ENCODE measurements at places on chromosomes 5 and 9. TPM values are rescaled to one million over a fixed set of nuclear protein-coding genes. Genes with fewer than 3 reads are reported as not detected.
A peak's percentile ranks its signal among the peaks of the same experiment; 100 is the strongest.

DNA sequence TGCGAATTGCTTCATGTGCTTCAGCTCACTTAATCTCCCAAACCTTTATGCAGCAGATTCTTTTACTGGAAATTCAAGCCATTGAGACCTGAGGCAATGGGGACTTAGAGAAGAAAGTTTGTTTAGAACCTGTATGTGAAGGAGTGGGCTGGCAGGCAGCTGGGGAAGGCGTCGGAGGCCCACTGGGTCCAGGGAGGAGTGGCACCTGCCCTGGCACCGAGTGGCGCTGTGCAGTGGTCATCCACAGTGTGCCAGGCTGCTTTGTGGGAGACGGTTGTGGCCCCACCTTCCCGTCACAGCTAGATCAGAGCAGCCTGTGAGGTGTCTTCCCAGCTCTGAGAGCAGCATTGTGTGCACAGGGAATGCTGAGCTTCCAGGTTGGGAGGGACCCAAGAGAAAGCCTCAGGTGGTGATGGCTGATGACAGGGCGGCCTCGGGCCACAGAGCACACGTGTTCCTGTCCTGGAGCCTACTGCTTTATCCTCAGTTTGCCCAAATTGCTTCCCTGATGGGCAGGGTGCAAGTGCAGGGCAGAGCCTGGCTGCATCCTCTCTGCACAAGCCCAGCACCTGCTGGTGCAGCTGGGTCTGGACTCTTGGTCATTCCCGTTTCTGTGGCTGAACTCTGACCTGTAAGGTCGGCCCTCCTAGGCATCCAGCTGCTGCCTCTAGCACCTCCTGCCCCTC is 175.2 kb downstream of the CACNA1B start:
- H3K27ac ChIP-seq, result no peak overlapping the region
- no peaks in the 10 kb centered on the region for H3K36me3 ChIP-seq
- H3K27me3 ChIP-seq, result no peaks in the 10 kb centered on the region
- no peak overlapping the region for H3K4me3 ChIP-seq
- DNase-seq, result peak; percentile 4

DNA sequence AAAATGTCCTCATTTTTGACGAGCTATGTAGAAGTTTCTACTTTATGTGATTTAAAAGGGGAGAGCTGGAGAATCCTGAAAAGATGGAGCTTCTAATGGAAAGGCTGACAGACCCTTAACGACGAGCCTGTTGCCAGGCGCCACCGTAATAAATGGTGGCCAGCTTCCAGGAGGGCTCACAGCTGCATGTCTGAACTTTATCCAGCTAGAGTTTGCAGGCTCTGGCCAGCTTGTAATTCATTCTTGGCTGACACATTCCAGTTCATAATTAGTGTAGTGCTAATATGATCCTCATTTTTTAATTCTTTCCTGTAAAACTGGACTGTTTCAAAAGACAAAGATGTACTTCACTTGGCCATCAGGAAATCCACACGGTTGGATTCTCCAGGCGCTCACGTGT is 246.7 kb downstream of the GAS1 start:
- H3K27ac ChIP-seq, result peak overlapping the region; percentile 25
- DNase-seq, result no peak
- H3K4me1 ChIP-seq, result peaks cover 10% of the 10 kb centered on the region
- H3K4me3 ChIP-seq, result no peak overlapping the region

DNA sequence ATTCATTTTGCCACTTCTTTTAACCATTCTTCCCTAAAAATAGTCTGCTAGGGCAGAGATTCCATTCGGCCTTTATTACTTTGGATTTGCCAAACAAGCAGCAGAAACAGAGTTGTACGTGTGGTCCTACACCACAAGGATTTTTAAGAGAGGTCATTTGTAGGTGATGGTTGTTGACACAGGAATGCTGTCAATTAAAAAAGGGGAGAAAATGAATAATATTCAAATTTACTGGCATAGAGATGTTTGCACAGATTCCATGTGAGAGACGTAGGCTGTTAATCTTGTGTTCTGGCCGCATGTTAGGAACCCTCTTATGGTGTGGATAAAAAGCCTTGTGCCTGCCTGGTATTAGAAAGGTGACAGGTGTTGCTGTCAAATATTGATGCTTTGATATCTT is 34.9 kb downstream of the TRIO start:
- peaks cover 73% of the 10 kb centered on the region for H3K4me1 ChIP-seq
- no peak for DNase-seq
- H3K4me3 ChIP-seq, result no peak overlapping the region
- H3K27me3 ChIP-seq, result no peaks in the 10 kb centered on the region
- no peak overlapping the region for H3K27ac ChIP-seq

FREM1 gene
- 0.60 TPM for polyA plus RNA-seq

DNA sequence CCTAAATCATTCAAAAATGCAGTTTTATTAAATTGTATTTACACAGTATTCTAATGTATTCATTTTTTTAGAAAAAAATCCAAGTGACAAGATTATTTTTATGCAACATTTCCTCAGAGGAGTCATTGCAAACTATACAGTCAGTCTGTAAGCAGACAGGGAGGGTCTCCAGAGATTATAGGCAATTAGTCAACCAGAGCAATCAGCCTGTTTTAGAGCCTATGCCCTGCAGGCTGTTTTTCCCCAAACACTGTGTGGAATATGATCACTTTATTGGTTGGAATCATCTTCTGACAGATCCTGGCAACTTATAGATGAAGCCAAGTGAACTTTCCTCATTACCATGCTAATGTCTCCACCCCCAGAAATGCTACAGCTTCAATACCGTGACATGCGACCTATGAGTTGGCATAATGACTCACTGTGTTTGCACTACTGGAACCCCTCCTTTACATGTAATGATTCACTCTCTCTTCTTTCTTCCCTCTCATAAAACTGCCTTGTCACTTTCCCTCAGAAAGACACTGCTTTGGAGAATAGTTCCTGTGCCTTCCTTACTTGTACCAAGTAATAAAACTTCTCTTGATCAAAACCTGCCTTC is 577.7 kb upstream of the FTMT start:
- H3K4me1 ChIP-seq, result no peaks in the 10 kb centered on the region
- H3K36me3 ChIP-seq, result no peaks in the 10 kb centered on the region
- no peak overlapping the region for H3K4me3 ChIP-seq

DNA sequence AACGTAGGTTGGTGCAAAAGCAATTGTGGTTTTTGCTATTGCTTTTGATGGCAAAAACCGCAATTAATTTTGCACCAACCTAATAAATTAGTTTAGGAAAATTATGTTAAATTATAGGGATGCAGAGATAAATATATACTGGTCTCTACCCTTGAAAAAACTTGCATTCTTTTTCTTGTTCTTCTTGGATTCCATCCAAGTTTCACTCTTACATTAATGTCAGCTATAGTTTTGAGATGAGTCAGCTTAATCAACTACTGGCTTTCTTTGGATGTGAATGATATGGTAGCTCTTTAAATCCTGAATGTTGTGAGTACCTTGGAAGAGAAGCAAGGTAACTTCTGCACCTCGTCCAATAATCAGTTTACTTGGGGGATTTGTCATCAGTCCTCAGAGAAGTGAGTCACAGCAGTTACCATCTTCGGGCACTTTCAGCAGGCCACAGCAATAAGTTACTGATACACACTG is 549.0 kb upstream of the ZNF608 start:
- H3K4me1 ChIP-seq, result peaks cover 16% of the 10 kb centered on the region
- no peak overlapping the region for H3K27ac ChIP-seq
- no peaks in the 10 kb centered on the region for H3K27me3 ChIP-seq
- no peak overlapping the region for H3K4me3 ChIP-seq
- H3K36me3 ChIP-seq, result no peaks in the 10 kb centered on the region
- DNase-seq, result no peak

DNA sequence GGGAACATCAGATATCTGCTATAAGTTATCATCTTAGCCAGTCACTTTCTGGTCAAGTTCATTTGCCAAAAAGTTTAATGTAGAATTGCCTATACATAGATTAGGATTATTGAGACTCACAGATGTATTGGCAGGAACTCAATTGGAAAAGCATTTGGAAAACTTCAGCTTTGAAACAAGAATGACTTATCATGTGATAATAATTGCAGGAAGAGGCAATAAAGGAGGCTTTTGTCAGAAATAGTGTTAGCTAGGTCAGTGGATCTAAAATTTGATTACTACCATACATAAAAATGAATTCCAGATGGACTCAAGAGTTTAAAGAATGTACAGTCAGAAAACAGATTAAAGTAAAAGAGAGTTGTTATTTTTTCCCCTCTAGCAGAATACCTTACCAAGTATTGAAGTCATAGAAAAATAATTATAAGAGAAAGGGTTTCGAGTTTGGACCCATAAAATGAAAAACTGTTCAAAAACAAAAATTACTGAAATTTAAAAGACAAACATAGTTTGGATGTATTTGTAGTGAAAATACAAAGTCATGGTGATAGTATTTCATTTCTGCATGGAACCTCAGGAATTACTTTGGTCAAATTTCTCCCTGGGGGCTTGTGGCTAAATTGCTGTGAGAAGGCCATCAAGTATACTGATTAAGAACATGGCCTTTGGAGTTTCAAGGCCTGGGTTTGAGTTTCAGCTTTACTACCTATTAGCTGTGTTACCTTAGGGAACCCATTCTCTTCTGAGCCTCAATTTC is 159.9 kb downstream of the TMEM38B start:
- H3K4me1 ChIP-seq, result peaks cover 16% of the 10 kb centered on the region
- H3K4me3 ChIP-seq, result no peak overlapping the region
- no peaks in the 10 kb centered on the region for H3K36me3 ChIP-seq
- H3K27me3 ChIP-seq, result no peaks in the 10 kb centered on the region

GRCh38 chr5:16709691-16710433 is 93.1 kb upstream of the RETREG1 start:
- no peaks in the 10 kb centered on the region for H3K27me3 ChIP-seq
- H3K27ac ChIP-seq, result no peak overlapping the region
- H3K4me3 ChIP-seq, result no peak overlapping the region
- H3K4me1 ChIP-seq, result peaks cover 13% of the 10 kb centered on the region
- no peak for DNase-seq
- H3K36me3 ChIP-seq, result peaks cover 16% of the 10 kb centered on the region

SLC36A3 gene
- not detected for polyA plus RNA-seq

IL9 gene
- not detected for polyA plus RNA-seq

IL4 gene
- not detected for polyA plus RNA-seq

TRIM36 gene
- 0.42 TPM for polyA plus RNA-seq

IFNA13 gene
- not detected for polyA plus RNA-seq

DNA sequence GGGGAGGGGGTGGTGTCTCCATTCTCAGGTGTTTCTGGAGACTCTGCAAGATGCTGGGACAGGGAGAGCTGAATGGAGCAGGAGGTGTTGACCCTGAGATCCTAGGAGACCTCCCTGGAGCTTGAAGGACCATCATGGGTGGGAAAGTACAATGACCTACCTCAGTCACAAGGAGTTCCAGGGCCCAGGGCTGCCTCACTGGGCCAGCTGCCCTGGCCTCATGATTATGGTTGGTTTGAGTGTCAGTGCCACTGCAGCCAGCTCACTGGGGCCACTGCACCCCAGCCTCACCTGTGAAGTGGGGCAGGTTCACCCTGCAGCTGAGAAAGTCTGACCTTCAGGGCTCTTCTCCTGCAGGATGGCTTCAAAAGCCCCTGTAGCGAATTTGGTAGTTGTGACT is 372.5 kb downstream of the IRX2 start:
- no peaks in the 10 kb centered on the region for H3K36me3 ChIP-seq
- H3K27me3 ChIP-seq, result peaks cover 18% of the 10 kb centered on the region
- no peak overlapping the region for H3K27ac ChIP-seq
- H3K4me1 ChIP-seq, result no peaks in the 10 kb centered on the region

DNA sequence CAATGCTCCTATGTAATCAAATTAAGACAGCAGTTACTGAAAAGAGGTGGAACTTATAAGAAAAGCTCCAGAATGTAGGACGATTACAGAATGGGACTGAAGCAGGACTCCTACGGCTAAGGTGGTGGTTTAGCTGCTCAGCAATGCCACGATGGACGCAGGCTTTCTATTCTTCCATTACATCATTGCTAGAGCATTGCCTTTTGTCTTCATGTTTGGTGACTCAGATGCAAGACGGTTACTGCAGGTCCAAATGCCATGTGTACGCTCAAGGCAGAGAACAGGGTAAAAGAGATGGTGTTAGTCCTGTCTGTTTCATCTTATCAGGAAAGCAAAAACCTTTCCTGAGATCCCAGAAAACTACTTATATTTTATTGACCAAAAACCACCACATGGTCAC is 255.1 kb downstream of the ZSWIM6 start:
- no peaks in the 10 kb centered on the region for H3K4me1 ChIP-seq
- no peak overlapping the region for H3K4me3 ChIP-seq
- H3K27me3 ChIP-seq, result no peaks in the 10 kb centered on the region
- no peaks in the 10 kb centered on the region for H3K36me3 ChIP-seq

GRCh38 chr9:113886466-113886865 is 10.4 kb downstream of the ZNF618 start:
- DNase-seq, result no peak
- H3K36me3 ChIP-seq, result peaks cover 21% of the 10 kb centered on the region

DNA sequence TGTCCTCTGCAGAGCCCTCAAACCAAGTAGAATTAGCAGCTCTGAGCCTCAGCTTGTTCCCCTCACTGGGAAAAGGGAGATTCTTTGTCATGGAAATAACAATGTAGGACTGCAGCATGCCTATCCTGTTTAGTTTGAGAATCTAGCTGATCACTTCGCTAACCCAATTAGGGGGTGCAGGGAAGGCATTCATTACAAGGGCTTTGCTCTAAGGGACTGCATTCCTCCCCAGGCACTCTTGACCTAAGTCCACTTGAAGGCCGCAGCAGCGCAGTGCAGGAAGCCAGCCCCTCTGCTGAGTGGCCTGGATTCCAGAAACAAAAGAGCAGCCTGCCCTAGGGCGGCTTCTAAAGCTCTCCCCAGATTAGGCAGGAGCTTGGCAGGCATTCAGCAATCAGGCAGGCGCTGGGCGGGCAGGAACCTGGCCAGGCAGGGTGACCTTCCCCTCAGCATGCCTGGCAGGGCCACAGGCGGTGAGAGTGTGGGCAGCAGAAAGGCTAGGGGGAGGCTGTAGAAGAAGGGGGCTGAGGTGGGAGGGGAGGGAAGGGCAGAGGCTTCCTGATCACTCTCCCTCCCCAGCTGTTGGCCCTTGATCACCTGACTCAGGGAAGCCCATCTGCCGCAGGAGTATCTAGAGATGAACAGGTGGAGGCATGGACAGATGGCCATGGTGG is 24.8 kb downstream of the CCNJL start:
- no peaks in the 10 kb centered on the region for H3K27me3 ChIP-seq
- peak overlapping the region; percentile 24 for H3K27ac ChIP-seq
- H3K36me3 ChIP-seq, result peaks cover 8% of the 10 kb centered on the region
- peak; percentile 85 for DNase-seq
- no peak overlapping the region for H3K4me3 ChIP-seq
- H3K4me1 ChIP-seq, result no peaks in the 10 kb centered on the region

DNA sequence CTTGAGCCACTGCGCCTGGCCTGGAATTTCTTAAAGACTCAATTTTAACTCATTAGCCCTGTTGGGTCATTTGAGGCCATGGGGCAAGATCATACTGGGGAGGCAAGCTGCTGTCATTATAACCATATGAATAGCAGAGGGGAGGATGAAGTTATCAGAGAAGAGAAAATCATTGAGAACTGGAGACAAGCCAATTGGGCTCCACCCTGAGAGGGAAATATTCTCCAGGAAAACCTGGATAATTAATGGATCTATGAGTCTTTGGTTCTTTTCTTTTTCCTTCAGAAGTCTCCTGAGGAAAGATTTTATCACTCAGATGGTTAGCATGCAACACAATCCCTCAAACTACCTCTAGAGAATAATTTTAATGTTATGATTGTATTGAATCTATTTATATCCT is 569.6 kb upstream of the TUSC1 start:
- H3K27ac ChIP-seq, result no peak overlapping the region
- H3K27me3 ChIP-seq, result no peaks in the 10 kb centered on the region
- DNase-seq, result no peak
- H3K36me3 ChIP-seq, result no peaks in the 10 kb centered on the region

REEP2 gene
- polyA plus RNA-seq, result 31.2 TPM

- no peaks in the 10 kb centered on the region for H3K4me1 ChIP-seq
- H3K36me3 ChIP-seq, result no peaks in the 10 kb centered on the region
- H3K4me3 ChIP-seq, result no peak overlapping the region
- DNase-seq, result no peak
- no peaks in the 10 kb centered on the region for H3K27me3 ChIP-seq
Measured at GRCh38 chr5:155046591-155046990, 33.0 kb downstream of the KIF4B start.

Data from SK-N-SH (cell line).